Naive thymus-derived CD8-positive, alpha-beta T cell (primary cell): ENCODE measurements at places on chromosomes 16 and 17.

GRCh38 chr16:86492961-86493629 is 17.2 kb upstream of the FOXF1 start:
- DNase-seq, result no peak

DNA sequence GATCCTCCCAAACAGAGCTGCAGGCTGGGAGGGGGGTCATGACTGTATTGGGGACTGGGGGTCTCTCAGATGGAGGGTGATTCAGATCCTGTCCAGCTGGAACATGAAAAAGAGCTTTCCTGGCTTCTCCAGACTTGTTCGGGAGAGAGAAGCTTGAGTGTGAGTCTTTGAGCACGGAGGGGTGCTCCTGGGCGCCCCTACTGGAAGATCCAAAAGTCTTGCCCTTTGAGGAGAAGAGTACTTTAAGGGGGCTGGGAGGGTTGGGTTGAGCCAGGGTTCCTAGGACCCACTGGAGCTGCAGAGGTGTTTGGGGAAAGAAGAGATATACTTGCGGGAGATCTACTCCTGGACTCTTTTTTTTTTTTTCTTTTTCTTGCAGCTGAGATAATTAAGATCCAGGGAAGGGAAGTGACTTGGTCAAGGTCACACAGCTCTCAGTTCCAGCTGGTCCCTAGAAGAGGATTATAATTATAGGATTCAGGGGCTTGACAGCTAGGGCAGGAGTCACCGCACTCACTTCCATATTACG is 8.4 kb downstream of the RARA start:
- peak; percentile 38 for DNase-seq

- no peak for DNase-seq
Measured at GRCh38 chr16:66687906-66688625, 8.5 kb downstream of the CMTM4 start.

GRCh38 chr16:59116744-59117143 is 382.6 kb upstream of the GOT2 start:
- no peak for DNase-seq

- no peak for DNase-seq
Measured at GRCh38 chr17:77345260-77345910, 204.6 kb downstream of the SEC14L1 start.

- DNase-seq, result no peak
Measured at GRCh38 chr17:65041518-65041917, 15.0 kb downstream of the GNA13 start.

DNA sequence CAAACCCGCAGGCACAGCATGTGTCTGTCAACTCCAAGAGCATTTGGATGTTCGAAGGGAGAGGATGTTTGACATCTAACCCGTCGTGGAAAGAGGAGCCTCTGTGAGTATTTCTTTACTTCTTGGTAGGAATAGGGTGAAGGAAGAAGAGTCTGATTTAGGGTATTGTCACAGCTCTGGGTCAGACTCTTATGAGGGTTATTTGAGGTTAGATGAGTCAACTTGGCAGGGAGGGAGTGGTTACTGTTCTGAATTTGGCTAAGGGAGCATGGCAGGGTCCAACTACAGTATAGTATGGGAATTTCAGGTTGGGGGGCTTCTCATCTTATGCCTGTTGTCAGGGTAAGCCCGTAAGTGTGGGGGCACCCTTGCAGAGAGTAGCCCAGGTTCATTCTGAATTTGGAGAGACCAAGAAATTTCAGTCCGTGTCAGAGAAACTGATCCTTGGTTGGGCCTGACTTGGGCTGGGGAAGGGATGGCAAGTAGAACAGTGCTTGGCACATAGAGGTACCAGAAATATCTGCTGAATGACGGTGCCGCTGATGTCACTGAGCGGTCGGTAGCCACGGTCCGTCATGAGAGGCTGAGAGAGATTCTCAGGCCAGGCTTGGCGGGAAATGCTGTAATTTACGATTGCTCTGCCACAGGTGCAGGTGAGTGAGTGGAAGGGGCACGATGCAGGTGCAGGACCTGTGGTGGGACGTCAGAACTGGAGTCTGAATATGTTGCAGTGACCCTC is 43.2 kb downstream of the MYH3 start:
- DNase-seq, result no peak

GRCh38 chr17:12995896-12996295 is 21.9 kb downstream of the ELAC2 start:
- no peak for DNase-seq

GRCh38 chr16:57675741-57676551 is 7.8 kb downstream of the ADGRG3 start:
- no peak for DNase-seq

DNA sequence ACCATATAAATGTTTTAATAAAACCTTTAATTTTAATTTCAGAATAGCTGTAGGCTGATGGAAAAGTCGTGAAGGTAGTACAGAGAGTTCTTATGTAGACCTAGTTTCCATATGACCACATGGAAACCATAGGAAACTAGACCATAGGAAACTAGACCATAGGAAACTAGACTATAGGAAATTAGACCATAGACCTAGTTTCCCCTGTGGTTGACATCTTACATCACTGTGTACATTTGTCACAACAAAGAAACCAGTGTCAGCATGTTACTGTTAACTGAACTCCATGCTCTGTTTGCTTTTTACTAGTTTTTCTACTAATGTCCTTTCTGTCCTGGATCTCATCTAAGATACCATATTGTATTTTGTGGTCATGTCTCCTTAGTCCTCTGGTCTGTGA is 14.6 kb downstream of the NUDT7 start:
- DNase-seq, result no peak

- peak; percentile 56 for DNase-seq
Measured at GRCh38 chr16:53744449-53744848, 40.5 kb downstream of the FTO start.

DNA sequence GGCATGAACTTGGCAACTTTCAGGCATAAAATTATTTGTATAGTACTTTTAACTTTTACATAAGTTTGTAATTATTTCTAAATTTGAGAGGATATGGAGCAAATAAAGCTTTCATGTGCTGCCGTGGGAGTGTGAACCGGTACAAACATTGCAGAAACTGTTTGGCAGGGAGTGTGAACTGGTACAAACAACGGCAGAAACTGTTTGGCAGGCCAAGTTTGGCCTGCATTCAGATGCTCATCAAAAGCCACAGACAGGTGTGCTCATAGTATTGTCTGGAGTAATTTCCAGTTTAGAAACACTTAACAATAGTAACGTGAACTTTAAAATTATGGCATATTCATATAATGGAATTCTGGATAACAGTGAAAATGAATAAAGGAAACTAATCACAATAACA is 73.8 kb upstream of the ATP2A3 start:
- no peak for DNase-seq

GRCh38 chr16:90057738-90058173 is 19.4 kb downstream of the PRDM7 start:
- DNase-seq, result no peak

DNA sequence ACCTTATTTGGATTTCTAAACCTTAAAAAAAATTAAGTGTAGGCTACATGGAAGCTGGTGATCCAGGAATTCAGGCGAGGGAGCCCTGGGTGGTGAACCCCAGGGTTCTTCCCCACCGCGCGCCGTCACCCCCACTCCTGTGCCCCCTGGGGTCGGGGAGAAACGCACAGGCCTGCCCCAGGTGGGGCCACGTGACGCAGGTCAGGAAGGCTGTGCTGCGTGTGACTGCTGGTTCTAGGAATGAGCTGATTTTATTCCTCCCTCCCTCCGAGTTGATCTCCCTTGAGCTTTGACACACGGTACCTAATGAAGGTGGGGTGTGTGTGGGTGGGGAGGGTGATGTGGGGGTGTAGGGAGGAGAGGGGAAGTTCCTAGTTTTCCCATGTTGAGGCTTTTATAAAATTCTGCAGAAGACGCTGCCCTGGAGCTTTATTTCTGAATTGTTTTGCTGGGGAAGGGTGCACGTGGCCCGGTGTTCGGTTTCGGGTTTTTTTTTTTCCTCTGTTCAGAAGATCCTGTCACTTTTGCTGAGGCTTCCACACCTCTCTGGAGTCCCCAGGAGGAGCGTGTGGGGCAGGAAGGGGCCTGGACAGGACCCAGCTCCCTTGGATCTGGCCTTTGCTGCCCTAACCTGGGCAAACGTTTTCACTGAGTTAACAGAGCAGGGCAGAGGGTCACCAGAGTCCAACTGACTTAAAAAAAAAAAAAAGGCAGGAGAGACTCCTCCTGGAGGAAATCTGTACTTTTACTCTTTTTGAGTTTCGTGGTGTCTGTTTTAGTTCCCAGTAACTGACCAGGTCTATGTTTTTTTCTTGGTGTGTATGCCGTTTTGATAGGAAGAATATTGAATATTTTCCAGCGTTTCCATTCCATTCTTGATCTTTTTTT is 55.8 kb upstream of the GSE1 start:
- peak; percentile 77 for DNase-seq

DNA sequence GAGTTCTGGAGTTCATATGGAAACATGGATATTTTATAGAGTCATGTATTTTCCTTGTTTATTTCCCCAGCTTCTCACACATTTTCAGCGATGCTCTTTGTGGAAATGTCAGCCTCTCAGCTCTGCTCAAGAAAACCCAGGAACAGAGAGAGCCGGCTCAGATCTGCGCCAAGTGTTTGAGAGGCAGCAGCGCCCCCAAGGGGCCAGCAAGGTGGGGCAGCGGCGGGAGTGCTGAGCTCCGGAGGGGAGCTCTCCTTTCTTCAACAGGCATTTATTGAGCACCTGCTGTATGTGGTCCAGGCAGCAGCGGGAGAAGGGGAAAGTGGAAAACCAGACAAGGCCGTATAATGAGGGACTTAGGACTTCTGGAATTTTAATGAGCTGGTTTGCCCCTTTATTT is 421.1 kb upstream of the C16orf82 start:
- no peak for DNase-seq

DNA sequence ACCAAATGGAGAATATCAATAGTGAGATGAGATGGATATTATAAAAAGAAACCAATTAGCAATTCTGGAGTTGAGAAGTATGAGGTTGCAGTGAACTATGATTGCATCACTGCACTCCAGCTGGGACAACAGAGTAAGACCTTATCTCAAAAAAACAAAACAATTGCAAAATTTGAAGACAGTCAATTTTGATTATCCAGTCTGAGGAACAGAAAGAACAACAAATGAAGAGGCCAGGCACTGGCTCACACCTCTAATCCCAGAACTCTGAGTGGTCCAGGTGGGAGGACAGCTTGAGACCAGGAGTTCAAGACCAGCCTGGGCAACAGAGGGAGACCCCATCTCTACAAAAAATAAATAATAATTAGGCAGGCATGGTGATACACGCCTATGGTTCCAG is 35.0 kb downstream of the USP32 start:
- DNase-seq, result no peak

- no peak for DNase-seq
Measured at GRCh38 chr17:14330492-14330962, 29.6 kb downstream of the HS3ST3B1 start.

- no peak for DNase-seq
Measured at GRCh38 chr16:70156207-70156978, 17.2 kb upstream of the CLEC18C start.
